Fibroblast of skin of right biceps (primary cell): ENCODE measurements at places on chromosomes 7 and 10.

GRCh38 chr7:22670422-22670815, 56.6 kb upstream of the IL6 start:
- DNase-seq: no peak

- DNase-seq: no peak
Observed at GRCh38 chr7:135942614-135943013, 34.5 kb downstream of the MTPN start.

- DNase-seq: no peak
Observed at GRCh38 chr7:151924001-151924400, 32.2 kb upstream of the GALNTL5 start.

- DNase-seq: no peak
Observed at GRCh38 chr10:5560817-5561703, 36.3 kb downstream of the CALML3 start.

- DNase-seq: no peak
Observed at GRCh38 chr10:88953662-88954061, 1.1 kb upstream of the ACTA2 start.

GRCh38 chr10:15037691-15038090, 6.1 kb upstream of the OLAH start:
- DNase-seq: no peak

DNA sequence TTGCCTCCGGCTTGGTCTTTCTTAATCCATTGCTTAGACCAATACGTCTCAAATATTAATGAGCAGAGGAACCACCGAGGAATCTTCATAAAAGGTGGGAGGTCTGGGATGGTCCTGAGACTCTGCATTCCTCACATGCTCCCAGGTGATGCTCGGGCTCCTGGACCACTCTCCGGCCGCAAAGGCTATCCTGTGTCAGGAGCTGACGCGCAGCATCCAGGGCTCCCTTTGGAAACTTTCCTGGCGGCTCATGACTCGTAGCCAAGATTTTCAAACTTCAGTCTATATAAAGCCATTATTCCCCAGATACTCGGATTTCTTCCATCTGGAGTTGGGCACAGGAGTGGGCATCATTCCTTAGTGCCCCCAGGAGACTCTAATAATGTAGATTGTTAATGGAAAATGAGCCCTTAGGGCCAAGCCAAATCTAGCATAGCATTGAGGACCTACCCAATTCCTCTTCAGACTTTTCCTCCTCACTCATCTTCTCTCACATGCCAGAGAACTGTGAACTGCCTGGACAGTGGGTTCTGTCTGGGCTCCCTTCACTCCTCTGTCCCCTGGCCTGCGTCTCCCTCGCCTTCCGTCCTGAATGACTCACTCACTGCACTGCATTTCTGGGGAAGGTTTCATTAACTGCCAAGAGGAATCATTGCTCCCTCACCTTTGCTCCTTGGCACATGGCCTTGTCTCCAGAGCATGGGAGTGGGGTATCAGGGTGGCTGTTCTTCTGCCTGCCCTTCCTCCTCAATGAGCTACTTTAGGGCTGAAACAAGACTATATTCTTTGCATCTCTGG, 89.3 kb downstream of the MKI67 start:
- peak; percentile 7 for DNase-seq

GRCh38 chr10:56319386-56319785, 41.7 kb downstream of the ZWINT start:
- DNase-seq: peak; percentile 3

DNA sequence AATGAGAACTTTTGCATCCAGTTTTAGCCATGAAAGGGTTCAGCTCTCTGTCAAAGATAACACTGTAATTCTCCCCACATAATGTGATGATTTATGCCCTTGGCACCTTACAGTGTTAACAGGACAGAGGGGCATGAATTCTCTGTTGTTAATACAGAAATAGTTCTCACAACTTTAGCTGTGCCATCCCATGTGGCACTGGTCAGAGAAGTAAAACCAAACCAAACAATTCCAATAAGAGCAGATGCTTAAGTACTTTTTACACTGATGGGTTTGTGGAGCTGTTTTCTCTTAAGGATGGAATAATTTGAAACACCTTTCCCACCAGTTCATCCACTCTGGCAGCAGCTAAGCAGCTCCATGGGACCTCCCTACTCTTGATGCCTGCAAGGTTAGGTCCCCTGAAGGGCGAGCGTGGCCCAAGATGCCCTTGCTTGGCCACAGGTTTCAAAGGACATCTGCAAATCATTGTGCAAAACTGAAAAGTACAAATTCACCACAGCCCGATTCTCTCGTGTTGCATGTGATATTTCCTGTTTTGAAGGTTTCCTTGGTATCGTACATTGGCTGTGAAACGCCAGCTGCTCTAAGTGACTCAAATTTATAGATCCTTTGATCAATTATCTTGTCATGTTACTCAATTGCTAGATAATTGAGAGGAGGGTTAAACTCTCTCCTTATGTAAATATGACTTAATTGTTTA, 82.5 kb upstream of the CREB5 start:
- DNase-seq: peak; percentile 41

GRCh38 chr10:126966938-126967337, 61.7 kb downstream of the DOCK1 start:
- DNase-seq: no peak

DNA sequence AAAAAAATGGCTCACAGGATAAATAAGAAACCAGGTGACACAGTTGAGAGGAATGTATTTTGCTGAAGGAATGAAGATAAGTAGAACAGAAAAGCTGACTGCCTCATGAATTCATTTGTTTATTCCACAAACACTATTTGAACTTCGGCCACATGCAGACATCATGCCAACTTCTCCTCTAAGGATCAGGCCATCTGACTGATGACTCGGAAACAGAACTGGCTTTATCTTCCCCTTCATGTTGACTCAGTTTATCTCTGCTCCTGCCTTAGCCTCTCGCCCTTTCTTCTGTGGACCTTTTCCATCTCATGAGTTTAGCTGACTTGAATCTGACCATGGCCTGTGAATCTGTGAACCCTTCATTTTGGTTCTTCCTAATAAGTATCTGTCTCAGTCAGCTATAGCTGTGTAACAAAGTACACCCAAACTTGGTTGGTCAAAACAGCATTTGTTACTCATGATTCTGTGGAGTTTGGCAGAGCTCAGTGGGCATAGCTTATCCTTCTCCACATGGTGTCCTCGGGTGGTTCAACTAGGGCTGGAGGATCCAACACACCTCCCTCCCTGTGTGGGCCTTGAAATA, 44.0 kb upstream of the GRID1 start:
- peak; percentile 81 for DNase-seq

DNA sequence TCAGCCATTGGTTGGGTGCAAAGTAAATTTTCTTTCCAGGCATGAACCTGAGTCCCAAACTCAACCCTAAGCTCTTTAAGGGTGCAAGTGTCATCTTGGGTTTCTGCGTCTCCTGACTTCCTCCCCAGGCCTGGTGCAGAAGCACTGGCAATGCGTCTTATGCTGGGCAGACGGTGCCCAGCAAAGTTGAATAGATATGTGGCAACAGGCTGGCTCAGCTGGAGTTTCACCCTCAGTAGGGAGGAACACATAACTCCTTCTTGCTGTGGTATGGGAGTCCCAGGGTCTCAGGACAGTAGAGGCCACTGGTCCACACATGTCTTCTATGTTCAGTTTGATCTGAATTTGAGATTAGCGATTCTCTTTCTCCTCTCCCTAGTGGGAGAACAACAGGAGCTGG, 181.3 kb downstream of the RPS24 start:
- no peak for DNase-seq

- peak; percentile 79 for DNase-seq
Observed at GRCh38 chr10:86953747-86954680, 3.4 kb downstream of the MMRN2 start.

DNA sequence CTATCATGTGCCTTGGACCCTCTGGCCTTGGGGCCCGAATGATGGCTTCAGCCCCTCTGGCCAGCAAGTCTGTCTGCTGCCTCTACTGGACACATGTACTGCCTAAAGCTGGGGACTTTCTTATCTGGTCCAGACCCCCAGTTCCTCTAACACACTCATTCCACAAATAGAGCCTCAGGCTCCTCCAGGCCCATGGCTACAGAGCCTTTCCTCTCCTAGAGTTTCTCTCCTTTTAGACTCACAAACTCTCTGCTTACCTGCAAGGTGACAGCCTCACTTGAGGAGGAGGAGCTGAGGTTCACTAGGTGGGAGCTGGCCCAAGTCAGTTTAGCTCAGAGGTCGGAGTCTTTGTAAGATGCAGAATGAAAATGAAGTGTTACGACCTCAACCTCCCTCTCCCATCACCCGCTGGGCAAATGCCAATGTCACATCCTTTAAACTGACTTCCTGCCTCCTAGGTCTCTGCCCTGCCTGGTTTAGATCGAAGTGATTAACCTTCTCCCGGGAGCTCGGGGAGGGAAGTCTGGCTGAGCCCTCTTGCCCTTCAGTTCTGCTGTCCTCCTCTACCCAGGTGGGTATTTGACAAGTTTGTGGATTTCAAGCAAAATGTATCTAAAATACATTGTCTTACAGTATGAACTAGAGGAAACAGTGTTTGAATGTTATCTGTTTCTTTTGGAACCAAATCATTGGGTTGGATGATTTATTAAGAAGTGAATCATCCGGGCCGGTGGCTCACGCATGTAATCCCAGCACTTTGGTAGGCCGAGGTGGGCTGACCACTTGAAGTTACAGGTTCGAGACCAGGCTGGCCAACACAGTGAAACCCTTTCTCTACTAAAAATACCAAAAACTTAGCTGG, 71.9 kb upstream of the TNS3 start:
- DNase-seq: peak; percentile 65

DNA sequence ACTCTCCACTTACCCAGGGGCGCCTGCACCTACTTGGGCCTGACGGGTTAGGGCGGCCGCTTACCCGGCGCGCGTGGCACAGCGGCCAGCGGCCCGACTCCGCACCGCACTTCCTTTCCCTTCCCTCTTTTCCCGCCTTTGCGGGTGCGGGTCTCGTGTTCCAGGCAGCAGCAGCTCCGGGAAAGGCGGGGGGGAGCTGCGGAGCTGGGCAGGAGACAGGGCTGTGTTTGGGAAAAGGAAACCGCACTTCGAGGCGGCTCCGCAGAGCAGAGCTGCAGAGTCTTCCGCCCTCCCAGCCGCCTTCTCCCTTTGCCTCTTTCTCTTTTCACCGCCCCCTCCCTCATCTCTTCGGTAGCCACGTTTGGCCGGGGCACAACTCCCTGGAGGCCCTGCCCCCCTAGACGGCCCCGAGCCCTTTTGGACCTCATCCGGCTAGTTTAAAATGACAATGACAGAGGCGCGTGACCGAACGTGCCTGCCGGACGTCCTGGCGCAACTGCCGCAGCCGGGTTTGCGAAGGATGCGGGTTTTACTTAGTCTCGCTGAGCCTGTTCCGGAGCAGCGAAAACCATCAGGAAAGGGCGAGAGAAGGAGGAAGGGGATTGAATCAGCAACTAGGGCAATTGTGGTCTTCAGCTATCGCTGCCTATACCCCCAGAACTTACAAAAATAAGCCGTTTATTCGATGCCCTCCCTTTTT, 7.9 kb upstream of the PAX2 start:
- DNase-seq: no peak

- peak; percentile 30 for DNase-seq
Observed at GRCh38 chr7:41969561-41970105, 266.7 kb upstream of the INHBA start.

GRCh38 chr7:106082087-106082854, 29.8 kb downstream of the SYPL1 start:
- no peak for DNase-seq

DNA sequence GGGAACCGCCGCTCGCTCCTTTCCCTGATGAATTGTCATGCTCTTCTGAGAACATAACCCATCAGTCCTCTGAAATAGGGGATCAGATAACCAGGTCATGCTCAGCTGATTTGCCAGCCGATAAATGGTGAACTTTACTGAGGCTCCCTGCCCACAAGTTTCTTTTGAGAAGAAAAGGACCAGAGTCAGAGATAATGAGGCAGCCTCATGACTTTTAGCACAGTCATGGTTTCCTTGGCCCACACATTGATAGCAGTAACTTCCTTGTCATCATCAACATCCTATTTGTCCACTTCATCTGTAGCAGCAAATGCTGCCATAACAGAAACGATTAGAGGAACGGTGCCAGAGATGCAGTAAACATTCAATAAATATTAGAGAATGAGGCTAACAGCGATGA, 509.0 kb downstream of the GATA3 start:
- no peak for DNase-seq

- DNase-seq: no peak
Observed at GRCh38 chr10:114373631-114374030, 30.7 kb downstream of the AFAP1L2 start.

GRCh38 chr10:100886521-100886920, 26.2 kb upstream of the SLF2 start:
- DNase-seq: no peak

DNA sequence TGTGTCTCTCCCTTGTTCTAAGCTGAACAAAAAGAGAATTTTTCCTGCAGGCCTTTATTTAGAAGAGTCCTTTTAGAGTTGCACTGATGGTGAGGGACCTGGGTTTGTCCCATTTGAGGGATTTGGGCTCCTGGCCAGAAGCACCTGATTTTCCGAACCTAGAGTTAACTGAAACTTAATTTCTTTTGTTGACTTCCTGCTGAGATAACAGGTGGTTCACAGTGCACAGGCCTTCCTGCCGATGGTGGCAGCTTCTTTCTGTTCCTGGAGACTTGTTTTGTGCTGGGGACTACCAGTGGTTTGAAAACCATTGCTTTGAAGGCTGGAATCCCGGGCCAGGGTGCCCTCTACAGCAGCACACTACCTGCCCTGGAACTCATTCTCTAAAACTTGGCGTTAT, 99.2 kb downstream of the SUGCT start:
- DNase-seq: no peak

- no peak for DNase-seq
Observed at GRCh38 chr10:76990561-76990960, 647.0 kb downstream of the KCNMA1 start.

GRCh38 chr10:125865120-125865519, 16.0 kb downstream of the DHX32 start:
- no peak for DNase-seq

DNA sequence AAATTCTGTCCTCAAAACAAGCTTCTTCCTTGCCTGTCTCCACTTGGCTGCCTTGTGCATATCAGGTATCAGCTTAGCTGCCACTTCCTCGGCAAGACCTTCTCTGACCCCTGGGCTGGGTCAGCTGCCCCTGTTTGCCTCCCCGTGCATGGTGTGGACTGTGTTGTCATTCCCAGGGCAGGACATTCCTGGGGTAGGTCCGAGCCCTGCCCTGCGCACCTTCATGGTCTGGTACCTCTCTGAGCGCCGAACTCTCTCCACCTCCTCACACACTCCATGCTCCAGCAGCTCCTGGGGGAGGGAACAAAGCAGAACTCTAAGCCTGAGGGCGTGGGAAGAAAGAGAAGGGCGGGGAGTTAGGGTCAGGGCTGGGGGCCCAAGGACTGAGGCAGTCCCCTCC, 3.8 kb downstream of the POLM start:
- no peak for DNase-seq

GRCh38 chr10:61081301-61081700, 137.3 kb upstream of the RHOBTB1 start:
- DNase-seq: no peak
